GM13976 (cell line): ENCODE measurements at places on chromosomes 6 and 20.

DNA sequence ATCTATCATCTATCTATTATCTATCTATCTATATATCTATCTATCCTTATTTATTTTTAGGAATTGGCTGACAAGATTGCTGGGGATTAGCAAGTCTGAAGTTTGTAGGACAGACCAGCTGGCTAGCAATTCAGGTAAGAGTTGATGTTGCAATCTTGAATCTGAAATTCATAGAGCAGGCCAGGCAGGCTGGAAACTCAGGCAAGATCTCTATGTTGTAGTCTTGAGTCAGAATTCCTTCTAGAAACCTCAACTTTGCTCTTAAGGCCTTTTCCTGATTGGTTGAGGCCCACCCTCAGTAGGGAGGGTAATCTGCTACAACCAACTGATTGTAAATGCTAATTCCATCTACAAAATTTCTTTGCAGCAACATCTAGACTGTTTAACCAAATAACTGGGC lies 19.2 kb downstream of the MAPK13 start:
- no peak for DNase-seq

DNA sequence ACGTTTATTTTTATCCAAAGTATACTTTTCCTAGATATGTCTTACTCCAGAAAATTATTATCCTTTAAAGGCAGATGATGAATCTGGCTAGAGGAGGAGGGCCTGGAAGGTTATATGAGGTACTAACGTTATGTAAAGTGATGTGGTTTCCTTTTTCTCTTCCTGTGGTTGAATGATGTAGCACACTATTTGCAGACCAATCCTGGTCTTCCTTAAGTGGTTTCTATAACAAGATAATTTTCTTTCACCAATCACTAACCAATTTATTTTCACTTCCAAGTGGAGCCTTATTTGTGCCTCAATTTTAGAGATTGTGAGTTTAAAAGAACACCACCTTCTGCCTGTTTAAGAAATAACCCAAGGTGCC lies 154.6 kb upstream of the SOX4 start:
- DNase-seq, result no peak

DNA sequence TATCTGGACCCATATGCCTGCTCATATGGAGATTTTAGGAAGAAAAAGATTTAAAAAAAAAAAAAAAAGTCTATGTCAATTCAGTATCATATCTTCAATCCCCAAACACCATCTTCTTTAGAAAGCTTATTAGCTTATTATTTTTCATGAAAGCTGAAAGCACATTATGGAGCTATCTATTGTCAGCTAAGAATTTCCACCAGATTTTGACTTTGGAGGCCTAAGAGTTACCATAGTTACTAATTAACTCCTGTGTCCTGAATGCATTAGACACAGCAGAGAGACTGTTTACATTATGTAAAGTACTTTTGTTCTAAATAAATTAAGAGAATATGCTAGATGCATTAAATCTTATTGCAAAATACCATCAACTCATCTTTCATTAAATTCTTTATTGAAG lies 255.5 kb upstream of the NRSN1 start:
- DNase-seq, result no peak

- no peak for DNase-seq
These were observed 821 bp downstream of the DHX35 start for GRCh38 chr20:38962928-38963401.

- peak; percentile 79 for DNase-seq
These were observed 38.4 kb upstream of the CCDC167 start for GRCh38 chr6:37538107-37538506.

DNA sequence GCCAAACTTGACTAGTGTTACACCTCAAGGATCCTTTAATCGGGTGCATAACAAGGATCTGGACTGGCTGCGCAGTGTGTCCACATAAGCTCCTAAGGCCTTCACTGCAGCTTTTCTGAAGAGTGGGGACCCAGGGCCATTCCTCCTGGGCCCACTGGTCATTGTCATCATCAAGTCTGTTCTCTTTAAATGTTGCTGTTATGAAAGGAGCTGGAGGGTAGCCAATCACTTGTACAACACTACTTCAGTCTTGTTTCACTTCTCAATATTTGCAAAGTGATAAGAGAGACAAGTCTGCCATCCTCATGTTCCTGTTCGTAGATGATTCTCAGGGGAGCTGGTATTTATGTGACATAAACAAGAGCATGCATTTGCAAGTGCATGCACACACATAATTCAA lies 149.8 kb downstream of the SYNDIG1 start:
- DNase-seq, result no peak

DNA sequence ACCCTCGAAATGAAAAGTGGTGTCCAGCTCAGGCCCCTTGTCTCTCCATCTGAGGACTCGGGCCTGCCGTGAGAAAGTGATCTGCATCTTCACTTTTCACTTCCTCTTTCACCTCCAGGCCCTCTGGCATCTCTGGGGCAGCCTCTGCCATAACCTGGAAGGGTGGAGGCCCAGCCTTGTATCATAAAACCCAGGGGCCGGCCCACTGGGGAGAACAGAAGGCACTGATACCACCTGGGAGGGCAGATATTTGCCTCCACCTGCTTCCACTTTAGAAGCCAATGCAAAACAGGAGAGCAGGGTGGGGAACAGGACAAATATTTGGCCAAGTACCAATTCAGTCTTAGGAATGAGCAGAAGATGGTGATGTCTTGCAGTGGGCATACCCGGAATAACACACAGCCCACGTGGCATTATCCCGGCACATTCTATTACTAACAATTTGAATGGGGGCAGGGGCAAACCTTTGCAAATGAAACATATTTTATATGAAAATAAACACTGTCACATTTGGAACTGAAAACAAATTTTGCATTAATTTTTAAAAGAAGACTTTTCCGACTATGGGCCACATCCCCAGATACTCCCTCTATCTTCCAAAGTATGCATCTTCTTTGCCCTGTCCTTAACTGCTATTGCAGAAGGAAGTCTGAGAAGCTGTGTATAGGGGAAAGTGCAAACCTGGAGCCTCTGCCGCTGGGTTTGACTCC lies 69.2 kb upstream of the TBC1D7 start:
- DNase-seq, result peak; percentile 73

DNA sequence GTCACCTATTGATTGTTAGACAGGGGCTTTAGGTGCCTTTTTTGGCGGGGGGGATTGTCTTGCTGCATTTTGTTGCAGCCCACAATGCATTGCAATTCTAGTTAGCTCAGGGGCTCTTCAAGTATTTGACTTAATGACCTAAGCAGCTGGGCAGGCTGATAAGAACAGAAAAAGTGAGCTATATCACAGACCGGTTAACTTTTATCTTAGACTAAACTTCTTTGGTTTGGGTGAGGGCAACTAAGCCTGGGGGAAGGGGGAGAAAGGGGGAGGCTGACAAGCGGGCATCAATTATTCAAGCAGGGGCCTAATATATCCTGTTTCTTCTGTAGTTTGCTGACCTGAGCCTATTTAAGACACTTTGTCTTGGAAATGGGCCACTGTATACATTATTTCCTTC lies 66.0 kb upstream of the GPR6 start:
- DNase-seq, result no peak

DNA sequence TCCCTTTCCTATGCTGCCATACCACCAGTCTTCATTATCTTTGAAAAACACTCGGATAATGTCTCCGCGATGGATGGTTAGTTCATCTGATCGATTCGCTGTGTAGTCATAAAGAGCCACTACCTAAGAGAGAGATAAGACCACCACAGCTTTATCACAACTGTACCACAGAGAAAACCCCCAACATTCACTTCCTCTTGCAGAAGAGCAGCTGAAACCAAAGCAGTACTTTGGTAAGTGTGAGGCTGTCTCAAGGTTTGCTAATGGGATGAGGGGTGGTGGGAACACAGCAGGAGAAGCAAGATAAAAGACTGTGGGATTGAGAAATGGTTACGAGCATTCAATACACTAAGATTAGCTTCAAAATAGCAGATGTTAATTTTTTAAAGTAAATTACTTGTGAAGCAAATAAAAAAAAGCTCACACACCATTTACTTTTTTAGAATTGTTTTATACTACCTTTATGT lies 142.1 kb downstream of the MYB start:
- DNase-seq, result peak; percentile 67

GRCh38 chr6:73630401-73630800 lies 23.4 kb downstream of the SLC17A5 start:
- no peak for DNase-seq

- DNase-seq, result no peak
These were observed 5.5 kb upstream of the PRELID3B start for GRCh38 chr20:59047938-59048680.

DNA sequence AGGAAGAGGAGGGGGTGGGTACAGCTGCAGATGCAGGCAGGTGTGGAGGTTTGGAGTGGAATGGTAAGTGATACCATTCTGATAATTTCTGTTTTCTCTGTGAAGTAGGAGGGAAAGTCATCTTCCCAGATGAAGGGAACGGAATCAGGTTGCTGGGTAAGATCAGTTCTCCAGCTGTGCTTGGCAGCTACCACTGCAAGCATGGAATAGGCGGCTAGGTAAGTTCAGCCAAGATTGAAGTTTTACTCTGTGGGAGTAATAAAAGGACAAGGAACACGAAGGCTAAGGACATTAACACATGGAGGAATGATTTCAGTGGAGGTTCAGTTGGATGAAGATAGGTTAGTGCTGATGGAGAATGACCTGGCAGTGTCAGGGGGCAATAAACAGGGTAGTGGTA lies 128.3 kb downstream of the CARMIL1 start:
- DNase-seq, result no peak

DNA sequence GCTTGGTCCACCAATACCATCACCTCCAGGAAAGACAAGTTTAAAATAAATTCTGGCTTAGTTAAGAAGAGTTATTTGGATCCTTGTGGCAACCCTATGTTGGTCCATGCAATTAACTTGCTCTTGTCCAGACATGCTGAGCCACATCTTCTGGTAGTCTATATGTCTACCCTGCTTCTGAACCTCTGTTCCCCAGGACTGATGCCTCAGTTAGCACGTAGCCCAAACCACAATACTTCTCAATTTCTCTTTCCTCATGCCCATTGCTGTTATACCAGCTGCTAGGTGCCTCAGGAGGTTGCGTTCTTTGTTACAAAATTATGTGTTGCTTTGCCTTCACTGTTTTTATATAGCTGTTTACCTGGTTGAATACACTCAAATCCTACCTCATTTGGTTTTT lies 116.4 kb upstream of the KCNQ5 start:
- DNase-seq, result no peak

DNA sequence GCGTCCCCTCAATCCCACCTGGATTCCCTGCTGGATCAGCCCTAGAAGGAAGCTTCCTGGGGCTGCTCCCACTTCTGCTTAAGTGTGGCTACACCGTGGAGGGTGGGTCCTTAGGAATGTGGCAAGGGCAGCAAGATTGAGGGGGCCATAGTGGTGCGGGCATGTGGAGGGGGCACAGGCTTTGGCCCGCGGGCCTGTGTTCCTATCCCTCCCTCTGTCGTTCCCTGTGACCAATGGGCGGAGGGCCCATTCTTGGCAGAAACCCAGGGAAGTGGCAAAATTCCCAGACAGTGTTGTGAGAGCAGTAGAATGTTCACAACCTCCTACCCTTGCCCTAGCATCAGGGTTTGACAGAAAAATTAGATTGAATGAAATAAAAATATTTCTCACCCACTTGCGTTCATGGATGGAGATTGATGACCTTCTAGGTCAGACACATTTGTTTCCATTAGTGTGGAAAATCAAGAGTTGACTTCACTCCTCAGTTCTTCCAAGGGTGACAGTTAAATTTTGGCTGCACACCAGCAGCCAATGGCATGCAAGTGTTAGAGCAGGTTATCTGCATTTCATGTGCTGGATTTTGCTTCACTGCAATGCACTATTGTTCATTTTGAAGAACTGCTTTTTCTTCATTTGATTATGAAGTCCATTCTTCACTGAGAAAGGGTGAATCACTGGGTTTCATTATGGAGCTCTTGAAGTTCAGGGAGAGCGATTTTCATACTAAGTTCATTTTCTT lies 49.3 kb upstream of the AHI1 start:
- DNase-seq, result no peak

DNA sequence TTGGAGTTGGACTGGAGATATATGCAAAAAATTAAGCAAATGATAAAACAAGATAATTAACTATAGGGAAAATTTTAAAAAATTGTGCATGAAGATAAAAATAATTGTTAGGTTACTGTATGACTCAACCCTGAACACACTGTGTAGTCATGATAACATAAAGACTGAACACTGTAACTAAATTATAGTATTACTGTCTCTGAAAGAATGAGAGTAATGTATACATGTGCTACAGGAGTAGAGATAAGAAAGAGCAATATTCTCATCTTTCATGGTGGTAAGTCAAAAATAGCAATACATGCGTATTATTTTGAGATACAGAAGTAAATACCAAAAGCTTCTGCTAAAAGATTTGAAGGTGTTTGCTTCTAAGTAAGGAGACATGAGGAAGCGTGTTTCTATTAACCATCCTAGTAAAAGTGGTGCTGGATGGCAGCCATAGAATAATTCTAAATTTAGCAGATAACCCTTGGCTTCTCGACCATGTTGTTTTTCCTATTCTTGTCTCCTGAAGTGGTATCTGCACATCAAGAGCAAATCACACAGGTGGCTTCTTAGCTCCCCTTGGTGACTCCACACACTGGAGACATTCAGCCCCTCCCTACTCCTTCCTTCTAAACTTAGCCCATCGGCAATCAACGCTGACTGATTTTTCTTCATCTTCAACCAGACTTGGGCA lies 390.6 kb upstream of the PLCB4 start:
- no peak for DNase-seq

GRCh38 chr6:150118627-150119026 lies 24.2 kb upstream of the PPP1R14C start:
- DNase-seq, result no peak

GRCh38 chr6:144315226-144315980 lies 30.3 kb downstream of the UTRN start:
- no peak for DNase-seq

DNA sequence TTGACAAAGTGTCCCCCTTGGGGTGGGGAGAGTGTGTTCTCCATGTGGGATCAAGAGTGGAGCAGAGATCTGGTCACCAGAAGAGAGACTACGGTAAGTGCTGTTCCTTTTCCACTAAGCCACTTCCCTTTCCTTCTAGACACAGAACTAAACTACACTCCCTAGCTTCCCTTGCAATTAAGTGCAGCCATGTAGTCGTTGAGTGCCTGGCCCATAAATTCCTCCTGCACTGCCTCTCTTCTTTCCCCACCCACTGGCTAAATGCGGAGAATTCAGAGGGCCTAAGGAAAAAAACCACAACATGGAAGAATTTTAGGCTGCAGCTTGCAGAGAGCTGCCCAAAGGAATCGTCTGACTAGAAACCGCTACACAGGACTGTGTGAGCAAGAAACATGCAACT lies 1.5 kb downstream of the WDR27 start:
- no peak for DNase-seq

DNA sequence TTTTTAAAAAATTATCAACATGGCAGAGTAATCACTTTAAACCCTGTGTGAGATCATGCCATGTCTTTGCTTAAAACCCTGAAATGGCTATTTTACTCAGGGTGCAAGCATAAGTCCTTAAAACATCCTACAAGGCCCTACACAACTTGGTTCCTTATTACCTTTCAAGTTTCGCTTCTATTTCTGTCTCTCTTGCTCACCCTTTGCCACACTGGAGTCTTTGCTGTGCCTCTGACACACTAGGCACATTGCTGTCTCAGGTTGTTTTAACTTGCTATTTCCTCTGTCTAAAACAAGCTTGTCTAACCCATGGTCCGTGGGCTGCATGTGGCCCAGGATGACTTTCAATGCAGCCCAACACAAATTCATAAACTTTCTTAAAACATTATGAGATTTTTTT lies 55.6 kb downstream of the KIAA0408 start:
- DNase-seq, result peak; percentile 38
